ENCODE measurements at places on chromosomes 5 and 9. TPM values are rescaled to one million over a fixed set of nuclear protein-coding genes. Genes with fewer than 3 reads are reported as not detected.

Gene LECT2
- total RNA-seq = not detected

Gene NUTM2G
- total RNA-seq = not detected

Gene RNF38
- 10.7 TPM for total RNA-seq

- DNase-seq = peak; percentile 37
Observed at GRCh38 chr5:110884005-110884404, 145.2 kb downstream of the SLC25A46 start.

DNA sequence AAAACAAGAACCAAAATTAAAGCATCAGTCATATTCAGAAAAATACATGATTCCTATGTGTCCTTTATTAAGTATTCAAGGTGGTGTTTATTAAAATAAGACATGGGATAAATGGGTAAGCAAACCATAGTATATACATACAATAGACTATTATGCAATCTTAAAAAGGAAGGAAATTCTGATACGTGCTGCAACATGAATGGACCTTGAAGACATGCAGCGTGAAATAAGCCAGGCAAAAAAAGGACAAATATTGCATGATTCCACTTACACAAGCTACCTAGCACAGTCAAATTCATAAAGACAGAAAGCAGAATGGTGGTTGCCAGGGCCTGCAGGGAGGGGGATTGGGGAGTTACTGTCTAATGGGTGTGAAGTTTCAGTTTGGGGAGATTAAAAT, 127.7 kb downstream of the DMAC1 start:
- DNase-seq = no peak

DNA sequence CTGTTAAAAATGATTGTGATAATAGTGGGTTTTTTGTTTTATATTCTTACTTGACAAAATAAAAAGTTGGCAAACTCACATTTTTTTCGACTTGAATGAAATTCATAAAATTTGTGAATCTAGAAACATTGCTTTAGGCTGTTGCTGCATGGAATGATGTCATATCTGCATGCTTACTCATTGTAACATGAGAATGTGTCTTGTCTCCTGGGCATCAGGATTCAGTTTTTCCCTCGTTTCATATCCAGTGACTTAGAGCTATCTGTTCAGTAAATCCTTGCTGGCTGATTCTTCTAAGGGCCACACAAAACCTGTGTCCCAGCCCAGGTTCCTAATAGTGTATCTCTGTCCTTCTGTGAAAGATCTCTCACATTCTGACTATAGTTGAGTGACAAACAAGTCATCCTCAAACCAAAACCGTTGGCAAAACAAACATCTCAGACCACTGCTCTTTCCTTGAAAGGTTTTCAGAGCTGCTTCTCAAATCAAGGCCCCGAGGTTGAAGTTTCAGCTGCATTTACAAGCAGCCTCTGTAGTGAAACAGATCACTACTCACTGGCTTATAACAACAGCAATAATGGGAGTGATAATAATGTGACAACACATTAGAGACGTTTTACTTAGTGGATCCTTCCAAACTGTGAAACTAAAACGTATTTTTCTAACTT, 95.0 kb downstream of the NPR3 start:
- peak; percentile 94 for DNase-seq

- peak; percentile 90 for DNase-seq
Observed at GRCh38 chr9:37938121-37938891, 34.4 kb upstream of the SLC25A51 start.
